Activated CD8-positive, alpha-beta T cell treated with anti-CD3 and anti-CD28 coated beads for 36 hours (primary cell): ENCODE measurements at places on chromosomes 3 and 15. TPM values are rescaled to one million over a fixed set of nuclear protein-coding genes. Genes with fewer than 3 reads are reported as not detected.

DNA sequence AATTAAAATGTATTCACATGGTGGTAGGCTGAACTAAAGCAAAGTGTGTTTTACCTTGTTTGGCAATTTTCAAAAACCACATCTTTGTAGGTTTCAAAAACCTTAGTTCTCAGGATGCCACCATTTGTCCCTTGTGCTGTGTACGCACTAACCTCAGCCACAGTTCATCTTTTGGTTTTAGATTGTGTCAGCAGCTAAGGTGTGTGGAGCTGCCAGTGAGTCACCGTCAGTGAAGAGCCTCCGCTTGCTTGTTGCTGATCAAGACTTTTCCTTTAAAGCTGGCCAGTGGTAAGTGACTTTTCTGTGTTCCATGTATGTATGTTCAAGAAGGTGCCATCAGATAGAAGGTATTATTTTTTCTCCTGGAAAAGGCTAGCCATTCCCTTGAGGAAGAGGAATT is 21.1 kb downstream of the OXNAD1 start:
- peaks cover 62% of the 10 kb centered on the region for H3K4me1 ChIP-seq
- H3K4me3 ChIP-seq: peak overlapping the region; percentile 93
- DNase-seq: peak; percentile 83
- H3K27me3 ChIP-seq: no peaks in the 10 kb centered on the region
- peak overlapping the region; percentile 98 for H3K27ac ChIP-seq

The GP5 gene
- total RNA-seq: 0.83 TPM

- no peak overlapping the region for H3K4me3 ChIP-seq
- H3K27ac ChIP-seq: no peak overlapping the region
- no peak for DNase-seq
- peaks cover 2% of the 10 kb centered on the region for H3K4me1 ChIP-seq
These were observed 35.5 kb upstream of the HCLS1 start for GRCh38 chr3:121696186-121696585.

GRCh38 chr15:34280193-34280592 is 55.4 kb downstream of the EMC4 start:
- H3K4me1 ChIP-seq: peaks cover 22% of the 10 kb centered on the region
- no peak for DNase-seq
- no peak overlapping the region for H3K4me3 ChIP-seq
- H3K36me3 ChIP-seq: peaks cover 7% of the 10 kb centered on the region

- no peaks in the 10 kb centered on the region for H3K36me3 ChIP-seq
- H3K27ac ChIP-seq: no peak overlapping the region
- H3K27me3 ChIP-seq: peaks cover 23% of the 10 kb centered on the region
- DNase-seq: no peak
- H3K4me1 ChIP-seq: no peaks in the 10 kb centered on the region
- no peak overlapping the region for H3K4me3 ChIP-seq
These were observed 64.4 kb downstream of the RPLP1 start for GRCh38 chr15:69517052-69517451.

The TPM1 gene
- 6.0 TPM for total RNA-seq

DNA sequence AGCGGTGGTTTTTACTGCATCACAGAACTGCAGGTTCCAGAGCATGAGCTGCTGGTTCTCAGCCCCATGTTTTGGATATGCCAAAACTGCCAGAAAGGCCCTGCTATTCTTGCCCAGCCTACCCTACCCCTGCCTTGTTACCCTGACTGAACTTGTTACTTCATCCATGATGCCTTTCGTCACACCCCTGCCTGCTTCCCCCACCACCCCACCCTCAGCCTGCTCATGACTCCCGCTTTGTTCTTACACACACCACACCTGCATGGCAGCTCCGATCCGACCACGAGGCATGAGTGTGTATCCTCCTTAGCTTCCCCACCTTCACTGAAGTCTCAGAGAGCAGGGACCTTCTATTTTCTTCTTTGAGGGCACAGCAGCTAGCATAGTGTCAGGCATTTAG is 5.1 kb upstream of the TM4SF1 start:
- H3K4me3 ChIP-seq: no peak overlapping the region
- no peaks in the 10 kb centered on the region for H3K27me3 ChIP-seq
- no peak for DNase-seq

DNA sequence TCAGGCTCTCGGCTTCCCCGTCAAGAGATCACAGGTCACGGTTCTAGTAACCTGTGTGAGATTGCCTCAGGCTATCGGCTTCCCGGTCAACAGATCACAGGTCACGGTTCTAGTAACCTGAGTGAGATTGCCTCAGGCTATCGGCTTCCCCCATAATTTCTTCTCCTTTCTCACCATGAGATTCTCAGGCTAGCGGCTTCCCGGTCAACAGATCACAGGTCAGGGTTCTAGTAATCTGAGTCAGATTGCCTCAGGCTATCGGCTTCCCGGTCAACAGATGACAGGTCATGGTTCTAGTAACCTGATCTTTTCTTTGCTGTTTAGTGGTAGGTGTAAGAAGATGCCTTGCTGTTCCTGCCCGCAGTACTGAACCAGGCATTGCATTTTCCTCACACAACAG is 418.2 kb upstream of the ZNF717 start:
- no peak overlapping the region for H3K27ac ChIP-seq
- H3K4me3 ChIP-seq: no peak overlapping the region
- DNase-seq: no peak
- no peaks in the 10 kb centered on the region for H3K27me3 ChIP-seq
- no peaks in the 10 kb centered on the region for H3K36me3 ChIP-seq
- no peaks in the 10 kb centered on the region for H3K4me1 ChIP-seq

The HCLS1 gene
- total RNA-seq: 199 TPM

GRCh38 chr3:156677536-156677935 is 3.1 kb downstream of the TIPARP start:
- peak overlapping the region; percentile 93 for H3K4me3 ChIP-seq
- no peak overlapping the region for H3K27ac ChIP-seq
- peaks cover 56% of the 10 kb centered on the region for H3K4me1 ChIP-seq
- peaks cover 2% of the 10 kb centered on the region for H3K27me3 ChIP-seq
- peaks cover 50% of the 10 kb centered on the region for H3K36me3 ChIP-seq
- no peak for DNase-seq
